ENCODE measurements at places on chromosomes 16 and 17.

DNA sequence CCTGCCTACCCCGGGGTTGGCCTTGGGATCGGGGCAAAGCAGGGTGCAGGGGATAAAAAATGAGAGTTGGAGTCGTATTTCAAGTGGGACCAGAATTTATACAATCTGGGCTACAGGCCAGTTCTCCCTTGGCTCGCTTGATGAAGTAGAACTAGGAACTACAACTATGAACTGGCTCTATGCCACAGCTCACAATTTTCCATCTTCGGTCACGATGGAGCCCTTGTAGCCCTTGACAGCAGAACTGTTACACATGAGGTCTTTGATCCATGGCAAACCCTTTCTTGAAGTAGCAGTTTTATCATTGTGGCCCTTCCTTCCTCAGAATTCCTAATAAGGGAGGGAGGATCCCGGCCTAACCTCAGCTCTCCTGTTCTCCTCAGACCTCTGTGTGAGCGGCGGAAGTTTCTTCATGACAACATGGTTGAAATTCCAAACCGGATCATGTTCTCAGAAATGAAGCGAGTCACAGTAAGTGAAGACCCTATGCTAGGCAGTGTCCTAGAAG lies 17.1 kb downstream of the LIG3 start:
- no peak for DNase-seq

GRCh38 chr16:11205754-11206581 lies 50.0 kb downstream of the SOCS1 start:
- no peak for DNase-seq

DNA sequence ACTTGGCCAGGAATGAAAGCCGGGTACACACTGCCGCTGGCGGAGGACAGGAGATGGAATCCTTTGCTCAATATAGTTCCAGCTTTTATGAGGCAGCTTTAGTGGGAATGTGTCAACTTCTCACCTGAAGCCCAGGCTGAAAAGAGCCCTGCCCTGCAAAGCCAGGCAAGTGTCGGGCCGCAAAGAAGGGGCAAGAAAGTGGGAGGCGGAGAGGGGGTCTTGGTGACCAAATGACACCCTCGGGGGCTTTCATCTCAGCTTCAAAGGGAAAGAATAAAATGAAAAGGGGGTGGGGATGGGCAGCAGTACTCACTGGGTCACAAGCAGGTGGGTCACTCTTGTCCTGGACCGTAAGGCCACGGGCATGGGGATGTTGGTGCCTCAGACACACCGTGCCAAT lies 62.9 kb downstream of the C16orf95 start:
- DNase-seq, result no peak

DNA sequence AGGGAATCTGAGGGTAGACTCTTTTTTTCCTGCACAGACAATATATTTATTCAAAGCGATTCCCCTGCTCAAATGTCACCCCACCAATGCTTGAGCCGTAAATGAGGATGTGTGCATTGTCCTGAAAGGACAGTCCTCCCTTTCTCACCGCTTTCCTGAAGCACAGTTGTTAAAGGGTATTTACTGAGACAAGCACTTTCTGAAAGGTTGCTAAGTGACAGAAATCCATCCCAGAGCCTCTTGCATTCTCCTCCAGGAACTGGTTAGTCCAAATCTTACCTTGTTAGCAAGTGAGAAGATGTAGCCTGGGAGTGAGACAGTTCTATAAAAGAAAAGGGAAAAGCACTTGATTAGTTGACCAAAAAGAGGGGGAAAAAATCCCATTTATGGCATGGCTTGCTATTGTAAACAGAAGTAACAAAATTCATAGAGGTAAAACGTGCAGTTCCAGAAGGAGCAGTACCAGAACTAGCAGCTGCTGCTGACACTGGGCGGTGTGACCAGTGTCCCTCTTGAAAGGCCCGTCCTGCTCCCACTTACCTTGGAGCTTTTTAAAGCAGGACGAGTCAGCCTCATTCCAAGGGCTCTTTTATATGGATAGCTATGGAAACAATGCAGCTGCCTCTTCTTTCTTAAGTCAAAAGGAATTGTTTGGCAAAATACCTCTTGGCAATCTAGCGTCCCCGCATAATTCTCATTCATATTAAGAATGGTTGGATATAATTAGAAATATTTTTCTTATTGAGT lies at the start of gene MYH2:
Gene MYH2, minus strand, starts transcription at position 563 of the 747 bp plus-strand sequence. CDS start 1,738 bp downstream, outside the sequence.
- DNase-seq, result no peak

DNA sequence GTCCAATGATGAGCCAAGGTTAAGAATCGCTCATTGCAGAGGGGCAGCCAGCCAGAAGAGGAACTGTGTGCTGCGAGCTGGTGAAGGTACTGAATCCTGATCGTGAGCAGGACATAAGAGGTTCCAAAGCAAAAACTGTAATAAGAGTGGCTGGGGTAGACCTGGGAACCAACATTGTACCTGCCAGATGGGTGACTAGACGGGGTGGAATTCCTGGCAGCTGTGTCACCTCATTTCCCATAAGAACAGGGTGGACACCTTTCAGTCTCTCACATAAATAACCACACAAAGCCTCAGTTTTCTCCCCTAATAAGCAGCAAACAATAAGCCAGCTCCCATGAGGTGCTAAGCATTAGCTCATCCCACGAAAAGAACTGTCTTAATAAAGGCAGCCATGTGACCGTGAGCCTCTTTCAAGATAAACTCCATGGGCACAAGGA lies 290.3 kb downstream of the SOX9 start:
- no peak for DNase-seq

DNA sequence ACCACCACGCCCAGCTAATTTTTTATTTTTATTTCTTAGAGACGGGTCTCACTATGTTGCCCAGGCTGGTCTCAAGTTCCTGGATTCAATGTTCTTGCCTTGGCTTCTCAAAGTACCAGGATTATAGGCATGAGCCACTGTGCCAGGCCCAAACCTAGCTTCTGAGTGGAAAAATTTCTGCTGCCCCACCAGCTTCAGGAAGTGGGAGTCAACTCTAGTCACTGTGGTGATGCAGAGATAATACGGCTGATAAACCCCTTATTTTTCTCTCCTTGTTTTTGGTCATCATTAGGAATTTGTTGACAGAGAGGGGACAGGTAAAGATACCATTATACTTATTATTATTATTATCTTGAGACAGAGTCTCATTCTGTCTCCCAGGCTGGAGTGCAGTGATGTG lies 27.8 kb upstream of the PHOSPHO1 start:
- DNase-seq, result no peak

GRCh38 chr16:3475604-3476375 lies 19.5 kb downstream of the C16orf90 start:
- DNase-seq, result no peak

DNA sequence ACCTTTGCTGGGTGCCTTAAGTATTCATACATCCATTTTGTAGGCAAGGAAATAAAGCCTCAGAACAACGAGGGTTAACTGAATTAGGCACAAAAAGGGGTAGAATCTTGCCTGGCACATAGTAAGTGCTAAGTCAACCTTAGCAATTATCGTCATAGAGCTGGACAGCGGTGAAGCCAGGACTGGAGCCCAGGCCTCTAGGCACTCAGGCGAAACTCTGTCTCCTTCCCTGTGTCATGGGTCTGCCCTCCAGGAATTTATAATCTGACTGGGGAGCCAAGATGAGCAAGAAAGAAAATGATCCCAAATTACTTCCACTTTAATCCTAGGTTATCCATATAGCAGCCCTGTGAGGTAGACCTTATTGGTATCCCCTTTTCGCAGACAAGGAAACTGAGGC lies 61.4 kb downstream of the KATNIP start:
- no peak for DNase-seq

- DNase-seq, result no peak
These were observed 8.4 kb downstream of the ZNF213 start for GRCh38 chr16:3143189-3143588.

DNA sequence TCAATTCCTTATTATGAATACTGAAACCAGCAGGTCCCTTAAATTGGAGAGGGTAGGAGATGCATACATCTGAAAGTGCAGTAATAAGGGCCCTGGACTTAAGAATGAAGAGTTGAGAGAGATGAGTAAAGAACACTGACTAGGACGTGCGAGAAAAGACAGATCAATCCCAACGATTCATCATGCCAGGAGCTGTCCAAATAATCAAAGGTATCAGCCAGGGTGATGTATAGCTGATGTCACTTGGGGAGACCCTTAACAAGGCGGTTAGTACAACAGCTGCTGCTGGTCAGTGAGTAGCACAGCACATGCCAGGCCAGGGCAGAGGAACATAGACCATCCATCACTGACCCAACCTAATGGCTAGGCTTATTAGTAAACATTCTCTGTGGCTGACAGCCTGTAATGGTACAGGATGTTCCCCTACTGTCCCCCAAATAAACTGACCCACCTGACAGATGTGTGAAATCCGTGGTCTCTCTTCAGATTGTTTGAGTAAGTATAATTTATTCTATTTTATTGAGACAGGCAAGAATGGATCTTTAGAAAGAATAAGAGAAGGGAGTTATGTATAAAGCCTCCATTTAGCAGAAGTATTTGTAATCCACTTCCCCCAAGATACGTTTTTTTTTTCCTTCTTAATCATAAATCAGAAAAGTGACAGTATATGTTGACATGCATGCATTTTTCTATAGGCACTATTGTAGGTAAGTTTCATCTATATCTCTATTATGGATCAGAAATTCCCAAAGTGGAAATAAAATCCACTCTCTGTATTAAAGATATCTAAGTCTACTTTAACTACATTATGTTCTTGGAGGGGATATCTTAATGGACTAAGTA lies 118.4 kb downstream of the SNX11 start:
- DNase-seq, result no peak

DNA sequence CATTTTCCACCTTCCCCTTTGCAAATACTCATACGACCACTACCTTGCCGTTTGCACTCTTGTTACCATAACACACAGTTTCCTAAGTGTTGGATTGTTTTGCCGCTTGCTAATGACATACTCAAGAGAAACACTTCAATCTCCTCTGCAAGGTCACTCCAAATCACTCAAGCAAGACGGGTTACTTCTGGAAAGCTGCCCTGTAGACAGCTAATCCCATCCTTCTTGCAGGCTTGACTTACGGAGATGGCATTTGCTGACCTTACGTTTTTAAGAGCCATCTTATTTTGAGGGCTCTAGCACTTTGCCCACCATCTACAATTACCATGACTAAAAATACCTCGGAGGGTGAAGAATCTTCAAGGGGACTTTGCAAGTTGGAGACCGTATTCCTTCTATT lies 46.2 kb downstream of the MYH3 start:
- no peak for DNase-seq
